ENCODE measurements at places on chromosomes 1 and 21. TPM values are rescaled to one million over a fixed set of nuclear protein-coding genes. Genes with fewer than 3 reads are reported as not detected.

Gene SSX2IP
- 14.0 TPM for total RNA-seq

Gene LAD1
- 0.26 TPM for total RNA-seq

Gene TCHHL1
- total RNA-seq: not detected

Gene KCNJ9
- 0.09 TPM for total RNA-seq

Gene AJAP1
- not detected for total RNA-seq

Gene CCDC190
- total RNA-seq: 0.26 TPM

Gene TAS1R1
- 0.17 TPM for total RNA-seq

Gene AQP10
- not detected for total RNA-seq

Gene C1orf115
- total RNA-seq: 0.16 TPM

Gene CHD1L
- 32.6 TPM for total RNA-seq

Gene LCE3D
- total RNA-seq: not detected

Gene PRRX1
- total RNA-seq: 134 TPM

Gene DIRAS3
- total RNA-seq: 5.2 TPM

Gene UBASH3A
- not detected for total RNA-seq

Gene TNNT2
- not detected for total RNA-seq

Gene ICOSLG
- 0.16 TPM for total RNA-seq

Gene SPATA45
- not detected for total RNA-seq

Gene DSCAM
- total RNA-seq: under 0.01 TPM

Gene PROX1
- 0.26 TPM for total RNA-seq

Gene WNT4
- under 0.01 TPM for total RNA-seq

Gene ENTREP3
- total RNA-seq: 5.5 TPM

Gene CDC42BPA
- 42.1 TPM for total RNA-seq

Gene TRIM58
- not detected for total RNA-seq

Gene FCRL1
- not detected for total RNA-seq

Gene NCF2
- 0.16 TPM for total RNA-seq

Gene NPPB
- total RNA-seq: not detected

Gene IL10RB
- total RNA-seq: 62.3 TPM

Gene SYCP1
- total RNA-seq: not detected

Gene AMIGO1
- total RNA-seq: 1.9 TPM

Gene LCE2A
- total RNA-seq: not detected

Gene FCRL6
- not detected for total RNA-seq

Gene MCOLN2
- total RNA-seq: 3.0 TPM

Gene RGS8
- total RNA-seq: under 0.01 TPM

Gene ITLN1
- total RNA-seq: not detected

Gene STUM
- total RNA-seq: not detected

Gene NRDC
- 69.0 TPM for total RNA-seq

Gene ASCL5
- total RNA-seq: not detected

Data from bronchial smooth muscle cell (primary cell).